ENCODE measurements at places on chromosomes 2 and 18. TPM values are rescaled to one million over a fixed set of nuclear protein-coding genes. Genes with fewer than 3 reads are reported as not detected.
A peak's percentile ranks its signal among the peaks of the same experiment; 100 is the strongest.

DNA sequence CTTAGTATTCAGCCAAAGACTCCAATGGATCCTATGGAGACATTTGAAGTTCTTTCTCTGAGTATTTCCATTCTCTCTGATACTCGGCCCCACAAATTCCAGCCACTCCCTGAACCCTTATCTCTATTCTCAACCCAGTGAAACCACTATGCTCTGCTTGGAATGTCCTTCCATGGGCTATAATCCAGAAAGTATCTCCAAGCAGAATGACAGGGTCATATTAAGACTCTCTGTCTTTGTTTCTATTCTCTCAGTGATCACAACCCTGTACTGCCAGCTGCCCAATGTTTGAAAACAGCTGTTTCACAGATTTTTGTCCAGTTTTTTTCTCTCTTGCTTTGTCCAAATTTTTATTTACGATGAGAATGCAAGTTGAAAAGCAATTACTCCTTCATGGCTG, 21.9 kb downstream of the CHMP3 start:
- H3K4me1 ChIP-seq: no peaks in the 10 kb centered on the region
- no peak for DNase-seq
- H3K36me3 ChIP-seq: peaks cover 5% of the 10 kb centered on the region
- H3K27me3 ChIP-seq: no peaks in the 10 kb centered on the region
- H3K4me3 ChIP-seq: no peak overlapping the region

DNA sequence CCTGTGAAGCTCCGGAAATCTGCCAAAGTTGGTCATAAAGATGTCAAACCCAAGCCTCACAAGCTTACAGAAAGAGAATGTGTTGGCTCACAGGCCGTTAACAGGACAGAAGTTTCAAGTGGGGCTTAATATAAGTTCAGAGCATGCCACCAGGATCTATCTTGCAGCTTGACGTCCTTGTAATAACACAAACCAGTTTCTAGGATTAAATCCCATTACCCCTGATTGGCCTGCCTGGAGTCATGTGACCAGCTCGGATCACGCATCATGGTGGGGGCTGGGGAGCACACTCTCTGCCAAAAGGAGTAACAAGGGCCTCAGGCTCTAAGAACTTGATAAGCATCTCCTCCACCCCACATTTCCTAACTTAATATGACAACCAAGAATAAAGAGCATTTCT, 38.9 kb upstream of the SCG2 start:
- no peaks in the 10 kb centered on the region for H3K36me3 ChIP-seq
- H3K27me3 ChIP-seq: no peaks in the 10 kb centered on the region
- H3K4me1 ChIP-seq: no peaks in the 10 kb centered on the region
- no peak overlapping the region for H3K4me3 ChIP-seq

Gene CYP1B1
- polyA plus RNA-seq: 40.8 TPM

DNA sequence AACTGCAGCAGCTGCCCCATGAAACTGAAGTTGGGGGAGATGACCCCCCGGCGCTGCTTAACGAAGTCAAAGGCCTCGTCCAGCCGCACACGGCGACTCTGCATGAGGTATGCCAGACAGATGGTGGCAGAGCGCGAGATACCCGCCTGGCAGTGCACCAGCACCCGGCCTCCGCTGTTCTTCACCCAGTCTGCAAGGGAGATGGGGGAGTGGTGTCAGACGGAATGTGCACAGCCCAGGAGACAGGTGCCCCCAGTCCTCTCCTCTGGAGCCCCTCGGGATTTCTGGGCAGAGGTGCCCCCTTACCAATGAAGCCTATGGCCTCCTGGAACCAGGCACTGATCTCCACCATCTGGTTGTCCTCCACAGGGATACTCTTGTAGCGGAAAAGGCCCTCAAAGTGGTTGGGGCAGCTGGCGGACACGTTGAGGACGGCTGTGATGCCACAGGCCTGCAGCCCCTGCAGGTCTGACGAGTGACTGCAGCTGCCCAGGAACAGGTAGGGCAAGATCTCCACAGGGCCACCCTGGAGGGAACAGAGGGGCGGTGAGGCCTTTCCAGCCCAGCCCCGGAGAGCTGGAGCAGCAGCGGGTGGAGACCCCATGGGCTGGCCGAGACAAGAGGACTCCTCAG, 1.3 kb downstream of the DUSP2 start:
- peaks cover 26% of the 10 kb centered on the region for H3K36me3 ChIP-seq
- H3K4me1 ChIP-seq: peaks cover 45% of the 10 kb centered on the region
- peak overlapping the region; percentile 75 for H3K4me3 ChIP-seq
- DNase-seq: no peak
- H3K27ac ChIP-seq: peak overlapping the region; percentile 99

Gene TGFA
- polyA plus RNA-seq: 4.8 TPM

Gene MRPL44
- polyA plus RNA-seq: 23.7 TPM

DNA sequence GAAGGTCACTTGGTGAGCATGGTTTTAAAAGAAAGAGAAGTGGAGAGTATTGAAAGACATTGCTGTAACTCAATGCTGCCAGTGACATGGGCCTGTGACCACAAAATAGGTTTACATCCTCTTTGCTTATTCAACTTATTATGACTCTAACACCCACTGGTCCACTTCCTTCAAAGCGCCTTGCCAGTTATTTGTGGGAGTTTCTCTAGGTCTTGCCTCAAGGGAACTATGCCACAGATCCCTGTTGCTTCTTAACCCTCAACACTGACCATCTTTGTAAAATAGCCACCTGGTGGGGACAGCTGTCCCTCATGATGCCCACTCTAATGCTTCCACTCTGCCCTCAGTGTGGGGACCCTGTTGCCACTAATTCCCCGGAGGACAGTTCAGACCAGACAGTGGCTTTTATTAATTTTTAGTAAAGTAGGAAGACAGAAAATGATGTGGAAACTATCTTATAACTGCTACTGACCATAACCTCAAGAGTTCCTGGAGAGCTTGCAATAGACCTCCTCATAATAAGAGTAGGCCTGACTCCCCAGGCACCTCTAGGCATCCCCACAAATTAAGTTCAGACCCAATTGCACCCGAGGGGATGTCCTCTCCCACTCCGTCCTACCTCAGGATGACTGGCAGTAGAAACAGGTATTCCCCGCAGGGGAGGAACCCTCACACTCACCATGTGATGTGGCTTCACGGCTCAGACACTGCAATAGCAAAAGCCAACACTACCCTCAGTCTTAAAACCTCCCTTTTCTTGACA, 31.3 kb upstream of the SLC25A52 start:
- H3K4me1 ChIP-seq: no peaks in the 10 kb centered on the region
- no peak overlapping the region for H3K4me3 ChIP-seq
- H3K27ac ChIP-seq: no peak overlapping the region
- H3K36me3 ChIP-seq: no peaks in the 10 kb centered on the region

- peaks cover 35% of the 10 kb centered on the region for H3K36me3 ChIP-seq
- no peak overlapping the region for H3K4me3 ChIP-seq
- no peak overlapping the region for H3K27ac ChIP-seq
- no peaks in the 10 kb centered on the region for H3K27me3 ChIP-seq
Observed at GRCh38 chr2:61371027-61371426, 99.9 kb downstream of the USP34 start.

- no peaks in the 10 kb centered on the region for H3K27me3 ChIP-seq
- peaks cover 3% of the 10 kb centered on the region for H3K36me3 ChIP-seq
- H3K27ac ChIP-seq: no peak overlapping the region
- no peak for DNase-seq
Observed at GRCh38 chr2:60046529-60046928, 506.9 kb downstream of the BCL11A start.

GRCh38 chr2:179349670-179350303, 85.2 kb upstream of the SESTD1 start:
- H3K27ac ChIP-seq: no peak overlapping the region
- H3K4me1 ChIP-seq: no peaks in the 10 kb centered on the region
- no peaks in the 10 kb centered on the region for H3K36me3 ChIP-seq
- H3K27me3 ChIP-seq: no peaks in the 10 kb centered on the region
- no peak for DNase-seq

DNA sequence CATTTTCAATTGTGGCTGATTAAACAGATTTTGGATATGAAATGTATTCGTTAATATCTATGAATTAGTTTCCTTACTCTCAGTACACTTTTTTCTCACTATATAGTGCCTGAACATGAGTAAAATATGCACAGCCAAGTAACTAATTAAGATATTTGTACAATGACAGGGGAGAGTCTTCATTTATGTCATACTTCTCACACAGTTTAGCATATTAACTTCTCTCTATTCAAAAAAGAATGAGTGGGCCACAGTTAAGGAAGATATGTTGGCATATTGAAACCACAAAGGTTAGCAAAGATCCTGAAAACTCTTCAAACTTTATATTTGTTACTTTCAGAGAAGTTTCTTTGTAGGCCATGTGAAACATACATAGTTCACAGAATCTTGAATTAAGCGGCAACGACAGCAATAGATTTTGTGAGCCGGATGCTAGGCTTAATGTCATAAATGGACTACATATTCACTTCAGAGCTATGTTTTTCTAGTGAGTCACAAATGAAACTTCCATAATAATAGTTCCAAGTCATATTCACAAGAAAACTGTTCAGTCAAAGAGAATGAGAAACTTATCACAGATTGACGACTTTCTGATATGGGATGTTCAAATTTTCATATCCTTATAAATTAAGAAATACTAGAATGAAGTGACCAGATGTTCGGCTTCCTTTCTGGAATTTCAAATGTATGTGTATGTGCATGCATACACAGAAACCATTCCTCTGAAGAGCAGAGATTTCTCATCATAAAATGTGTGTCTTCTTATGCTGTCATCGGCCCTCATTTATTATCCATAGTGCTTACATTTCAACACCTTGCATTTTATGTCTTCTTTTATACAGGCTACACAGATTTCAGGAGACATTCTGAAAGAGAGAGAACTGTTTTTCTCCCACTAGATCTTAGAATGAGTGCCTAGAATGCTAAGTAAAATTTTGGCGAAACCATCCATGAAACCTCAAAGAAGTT, 584.0 kb downstream of the SATB2 start:
- no peak for DNase-seq
- H3K36me3 ChIP-seq: no peaks in the 10 kb centered on the region
- no peak overlapping the region for H3K27ac ChIP-seq

- H3K27me3 ChIP-seq: peaks cover 73% of the 10 kb centered on the region
- no peak overlapping the region for H3K27ac ChIP-seq
- no peak for DNase-seq
- H3K36me3 ChIP-seq: no peaks in the 10 kb centered on the region
- peaks cover 35% of the 10 kb centered on the region for H3K4me1 ChIP-seq
Observed at GRCh38 chr2:172101821-172102390, 794 bp downstream of the DLX2 start.

Gene SKA1
- polyA plus RNA-seq: 0.89 TPM

- no peak overlapping the region for H3K27ac ChIP-seq
- H3K27me3 ChIP-seq: no peaks in the 10 kb centered on the region
- H3K4me3 ChIP-seq: no peak overlapping the region
- DNase-seq: no peak
- H3K36me3 ChIP-seq: no peaks in the 10 kb centered on the region
Observed at GRCh38 chr2:119005051-119005450, 63.1 kb downstream of the MARCO start.

Gene DNAJC5G
- polyA plus RNA-seq: 0.02 TPM

GRCh38 chr2:40510304-40510703, 58.4 kb upstream of the SLC8A1 start:
- H3K27ac ChIP-seq: no peak overlapping the region
- H3K27me3 ChIP-seq: no peaks in the 10 kb centered on the region
- no peaks in the 10 kb centered on the region for H3K36me3 ChIP-seq
- H3K4me3 ChIP-seq: no peak overlapping the region

GRCh38 chr18:45753286-45753685, 29.3 kb downstream of the SLC14A1 start:
- H3K27me3 ChIP-seq: no peaks in the 10 kb centered on the region
- H3K27ac ChIP-seq: no peak overlapping the region
- peaks cover 3% of the 10 kb centered on the region for H3K4me1 ChIP-seq
- H3K4me3 ChIP-seq: no peak overlapping the region
- no peak for DNase-seq

Gene FNDC4
- 4.3 TPM for polyA plus RNA-seq

Gene XDH
- 0.78 TPM for polyA plus RNA-seq

GRCh38 chr2:168365094-168365621, 90.9 kb upstream of the CERS6 start:
- no peak overlapping the region for H3K4me3 ChIP-seq
- no peak for DNase-seq
- no peaks in the 10 kb centered on the region for H3K27me3 ChIP-seq
- H3K4me1 ChIP-seq: no peaks in the 10 kb centered on the region

Gene ICOS
- 16.9 TPM for polyA plus RNA-seq

- H3K4me1 ChIP-seq: no peaks in the 10 kb centered on the region
- H3K4me3 ChIP-seq: no peak overlapping the region
- no peaks in the 10 kb centered on the region for H3K36me3 ChIP-seq
- no peak overlapping the region for H3K27ac ChIP-seq
Observed at GRCh38 chr2:153890576-153890975, 18.9 kb downstream of the GALNT13 start.

DNA sequence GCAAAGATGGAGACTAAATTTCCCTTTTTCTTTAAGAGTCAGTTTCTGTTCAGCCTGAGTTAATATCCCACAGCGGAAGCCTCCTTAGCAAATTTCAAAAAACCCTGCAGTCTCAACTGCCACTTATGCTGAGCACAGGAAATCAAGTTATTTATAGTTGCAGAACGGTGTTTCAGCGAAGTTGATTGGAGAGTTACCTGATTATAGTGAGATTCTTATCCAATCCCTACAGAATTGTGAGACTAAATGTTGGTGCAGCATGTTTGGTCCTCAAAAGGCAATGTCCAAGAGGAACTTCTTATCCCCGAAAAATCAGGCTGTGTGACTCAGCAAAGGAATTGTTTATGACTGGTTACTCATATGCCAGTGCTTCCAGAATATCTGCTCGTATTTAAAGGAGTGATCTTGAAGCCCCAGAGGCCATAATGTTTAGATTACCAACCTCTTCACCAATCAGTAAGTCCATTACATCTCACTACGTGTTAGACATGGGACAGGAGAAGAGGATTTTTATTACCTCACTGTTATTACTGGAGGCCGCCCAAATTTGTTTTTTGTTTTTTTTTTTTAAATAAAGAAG, 67.9 kb downstream of the LRRFIP1 start:
- peaks cover 10% of the 10 kb centered on the region for H3K27me3 ChIP-seq
- H3K36me3 ChIP-seq: no peaks in the 10 kb centered on the region
- peak overlapping the region; percentile 86 for H3K4me3 ChIP-seq
- peak overlapping the region; percentile 73 for H3K27ac ChIP-seq

DNA sequence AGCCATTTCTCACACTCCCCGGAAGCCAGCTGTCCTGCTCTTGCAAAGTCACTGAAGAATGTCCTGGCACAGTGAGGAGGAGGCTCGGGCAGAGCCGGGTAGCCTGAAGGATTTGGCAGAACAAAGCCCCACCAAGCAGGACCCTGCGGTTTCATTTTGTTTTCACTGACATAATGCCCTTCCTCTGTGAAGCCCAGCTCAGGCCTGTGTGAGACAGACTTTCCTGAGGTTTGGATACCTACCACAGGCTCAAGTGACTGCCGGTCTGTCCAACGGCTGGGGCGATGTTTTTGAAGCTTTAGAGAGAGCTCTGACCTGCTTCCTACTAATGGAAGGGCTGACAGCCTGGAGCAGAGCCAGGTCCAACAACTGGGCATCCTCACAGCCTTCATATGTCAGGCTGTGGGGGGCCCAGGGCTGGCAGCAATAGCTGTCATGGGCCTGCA, 99.8 kb upstream of the FZD7 start:
- H3K4me3 ChIP-seq: no peak overlapping the region
- no peaks in the 10 kb centered on the region for H3K36me3 ChIP-seq
- no peaks in the 10 kb centered on the region for H3K4me1 ChIP-seq
- H3K27ac ChIP-seq: no peak overlapping the region
- H3K27me3 ChIP-seq: no peaks in the 10 kb centered on the region

Gene ADD2
- 0.46 TPM for polyA plus RNA-seq
